ENCODE measurements at places on chromosomes 1 and 21. TPM values are rescaled to one million over a fixed set of nuclear protein-coding genes. Genes with fewer than 3 reads are reported as not detected.

DNA sequence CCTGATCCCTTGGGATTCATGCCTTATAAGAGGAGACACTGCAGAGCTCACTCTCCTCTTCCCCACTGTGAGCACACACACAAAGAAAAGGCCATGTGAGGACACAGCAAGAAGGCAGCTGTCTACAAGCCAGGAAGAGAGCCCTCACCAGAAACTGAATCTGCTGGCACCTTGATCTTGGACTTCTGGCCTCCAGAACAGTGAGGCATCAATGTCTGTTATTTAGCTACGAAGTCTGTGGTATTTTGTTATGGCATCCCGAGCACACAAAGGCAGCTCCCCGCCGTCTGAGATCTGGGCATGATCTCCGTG is 47.1 kb upstream of the RPL11 start:
- DNase-seq = no peak

GRCh38 chr1:7208647-7209180 is 423.5 kb downstream of the CAMTA1 start:
- DNase-seq = no peak

- no peak for DNase-seq
Measured at GRCh38 chr1:221739018-221739676, 2.7 kb downstream of the DUSP10 start.

DNA sequence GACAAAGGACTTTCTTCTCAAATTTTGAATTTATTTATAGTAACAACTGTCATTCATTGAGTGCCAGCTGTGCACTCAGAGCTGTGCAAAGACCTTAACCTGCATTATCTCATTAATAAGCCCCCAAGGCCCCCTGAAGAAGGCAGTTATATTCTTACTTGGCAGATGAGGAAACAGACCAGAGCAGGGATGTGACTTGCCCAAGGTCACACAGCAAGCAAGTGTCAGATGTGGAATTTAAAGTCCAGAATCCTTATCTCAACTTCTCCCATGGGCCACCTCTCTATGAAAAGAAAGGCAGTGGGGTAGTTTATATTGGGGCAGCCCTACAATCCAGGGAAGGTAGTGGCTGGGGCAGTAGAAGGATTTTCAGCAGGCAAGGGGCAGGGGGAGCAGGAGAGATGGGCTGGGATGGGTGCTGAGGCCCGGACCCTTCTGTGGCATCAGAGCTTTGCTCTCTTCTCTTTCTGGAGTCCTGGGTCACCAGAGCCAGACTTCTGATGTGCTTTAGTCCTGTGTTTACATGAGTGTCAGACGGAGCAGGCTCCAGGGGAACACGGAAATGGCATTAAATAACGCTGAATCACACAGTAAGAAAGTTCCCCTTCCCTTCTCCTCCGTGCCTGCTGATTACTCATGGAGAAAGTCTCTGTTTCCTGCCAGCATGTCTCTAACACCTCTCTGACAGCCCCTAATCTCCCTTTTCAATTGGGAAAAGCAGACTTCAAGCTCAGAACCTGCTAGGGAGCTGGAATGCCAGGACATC is 39.5 kb downstream of the EPHB2 start:
- peak; percentile 36 for DNase-seq

GRCh38 chr1:85224734-85225623 is 24.2 kb upstream of the SYDE2 start:
- no peak for DNase-seq

GRCh38 chr1:28370239-28371009 is 884 bp downstream of the PHACTR4 start:
- DNase-seq = peak; percentile 35

The APOBEC4 gene
- total RNA-seq = not detected

The PKP1 gene
- under 0.01 TPM for total RNA-seq
